ENCODE measurements at places on chromosomes 5 and 9.

- no peak for DNase-seq
Measured at GRCh38 chr9:2570615-2571479, 50.7 kb upstream of the VLDLR start.

- DNase-seq, result no peak
Measured at GRCh38 chr9:90189306-90189705, 453.3 kb downstream of the DIRAS2 start.

DNA sequence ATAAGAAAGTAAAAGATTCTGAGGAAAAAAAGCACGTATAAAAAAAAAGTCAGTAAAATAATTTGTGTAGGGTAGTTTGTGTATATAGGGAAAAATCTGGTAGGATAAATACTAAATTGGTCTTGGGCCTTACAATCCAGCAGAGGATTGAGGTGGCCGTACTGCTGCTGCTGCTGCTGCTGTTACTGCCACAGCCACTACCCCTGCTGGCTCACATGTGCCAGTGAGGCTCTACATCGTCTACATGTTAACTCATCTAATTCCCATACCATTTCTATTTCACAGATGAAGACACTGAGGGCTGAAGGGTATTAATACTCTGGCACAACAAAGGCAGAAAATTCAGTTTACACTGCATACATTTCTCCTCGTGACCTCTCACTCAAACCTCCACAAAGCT lies 928.5 kb downstream of the TLE4 start:
- no peak for DNase-seq

- no peak for DNase-seq
Measured at GRCh38 chr9:75149841-75150241, 61.5 kb downstream of the OSTF1 start.

Data from memory B cell (primary cell).